ENCODE measurements at places on chromosomes 13 and 19.

GRCh38 chr19:14073925-14074838, 1.6 kb downstream of the MISP3 start:
- DNase-seq: no peak

GRCh38 chr13:101190976-101191375, 225.3 kb downstream of the NALCN start:
- no peak for DNase-seq

- no peak for DNase-seq
Observed at GRCh38 chr19:5048727-5049553, 80.0 kb downstream of the KDM4B start.

DNA sequence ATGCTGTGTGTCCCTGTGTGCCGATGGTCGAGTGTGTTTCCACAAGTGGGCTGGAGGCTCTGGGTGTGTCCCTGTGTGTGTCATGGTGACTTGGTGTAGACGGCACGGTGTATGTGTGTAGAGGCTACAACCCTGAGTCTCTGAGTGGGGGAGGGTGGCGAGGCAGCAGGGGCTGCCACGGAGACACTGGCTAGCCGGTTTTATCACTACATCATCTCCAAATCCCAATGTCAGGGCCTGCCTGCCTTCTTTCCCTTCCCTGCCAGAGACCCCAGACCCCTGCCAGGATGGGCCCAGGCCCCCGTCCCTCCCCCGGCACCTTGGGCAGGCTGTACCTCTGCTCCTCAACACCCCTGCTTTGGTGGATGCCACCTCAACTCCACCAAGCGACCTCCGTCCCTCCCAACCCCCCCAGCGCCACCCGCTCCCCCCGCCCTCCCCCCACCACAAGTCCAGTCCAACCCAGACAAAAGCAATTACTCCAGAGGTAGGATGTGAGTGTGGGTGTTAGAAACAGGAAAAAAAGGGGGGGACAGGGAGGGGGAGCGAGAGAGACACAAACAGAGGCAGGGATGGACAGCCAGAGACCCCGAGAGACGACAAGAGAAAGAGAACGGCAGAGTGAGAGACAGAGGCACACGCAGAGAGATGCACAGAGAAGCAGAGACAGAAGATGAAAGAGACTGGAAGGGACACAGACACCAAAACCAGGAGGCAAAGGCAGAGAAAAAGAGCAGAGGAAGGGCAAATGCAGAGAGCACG, 21.6 kb upstream of the POU2F2 start:
- DNase-seq: no peak

- DNase-seq: no peak
Observed at GRCh38 chr13:25378528-25378927, 6.8 kb downstream of the ATP8A2 start.

GRCh38 chr13:102768909-102769308, 4.7 kb downstream of the TEX30 start:
- DNase-seq: no peak

DNA sequence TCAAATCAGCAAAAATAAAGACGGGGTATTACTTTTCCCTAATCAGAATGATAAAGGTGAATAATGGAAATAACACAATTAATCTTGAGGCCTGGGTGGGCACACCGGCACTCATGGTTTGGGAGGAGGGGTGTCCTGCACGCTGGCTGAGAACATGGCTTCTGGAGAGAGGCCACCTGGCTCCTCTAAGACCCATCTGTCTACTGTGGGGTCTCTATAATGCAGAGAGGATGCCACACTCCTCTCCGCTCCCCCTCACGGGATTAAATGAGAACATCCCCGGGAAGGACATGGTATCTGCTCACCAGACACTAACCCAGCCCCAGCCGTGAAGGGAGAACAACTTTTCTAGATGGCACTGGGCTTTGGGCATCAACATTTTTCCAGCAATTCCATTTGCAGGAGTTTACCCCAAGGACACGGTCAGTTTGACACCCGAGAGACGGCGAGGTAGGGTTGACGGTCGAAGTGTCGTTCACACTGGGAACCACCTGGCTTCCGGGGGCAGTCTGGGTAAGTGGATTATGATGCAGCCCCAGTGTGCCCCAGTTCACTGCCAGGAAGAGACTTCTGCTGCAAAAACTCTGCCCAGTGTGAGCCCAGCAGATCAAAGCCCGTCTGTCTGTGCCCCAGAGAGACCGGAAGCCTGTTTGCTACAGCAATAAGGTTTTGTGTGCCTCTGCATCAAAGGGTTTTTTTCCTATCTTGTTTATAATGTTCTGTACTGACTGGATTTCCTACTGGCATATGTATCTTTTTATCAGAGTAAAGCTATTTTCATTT, 56.6 kb downstream of the CEBPG start:
- no peak for DNase-seq

- DNase-seq: peak; percentile 80
Observed at GRCh38 chr19:45076029-45076850, at the start of gene ZNF296. Gene ZNF296, minus strand, starts transcription at chr19:45076478. Its CDS starts 105 bp downstream, at chr19:45076373.

DNA sequence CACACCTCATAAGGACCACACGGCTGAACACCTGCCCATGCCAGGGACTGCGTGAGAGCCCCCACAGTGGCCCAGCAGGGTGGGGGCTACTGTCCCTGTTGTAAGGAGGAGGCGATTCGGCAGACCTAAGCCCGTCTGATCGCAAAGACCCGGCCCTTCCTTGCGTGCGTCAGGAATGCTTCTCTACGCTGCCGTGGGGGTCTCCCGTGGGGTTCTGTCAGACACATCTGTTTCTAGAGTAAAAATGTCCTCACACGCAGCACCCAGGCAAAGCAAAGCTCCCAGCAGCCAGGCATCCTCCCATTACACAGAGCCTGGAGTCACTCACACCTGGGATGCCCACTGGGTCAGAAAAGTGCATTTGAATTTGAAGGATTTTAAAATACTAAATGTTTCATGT, 147.7 kb upstream of the SOX1 start:
- no peak for DNase-seq

DNA sequence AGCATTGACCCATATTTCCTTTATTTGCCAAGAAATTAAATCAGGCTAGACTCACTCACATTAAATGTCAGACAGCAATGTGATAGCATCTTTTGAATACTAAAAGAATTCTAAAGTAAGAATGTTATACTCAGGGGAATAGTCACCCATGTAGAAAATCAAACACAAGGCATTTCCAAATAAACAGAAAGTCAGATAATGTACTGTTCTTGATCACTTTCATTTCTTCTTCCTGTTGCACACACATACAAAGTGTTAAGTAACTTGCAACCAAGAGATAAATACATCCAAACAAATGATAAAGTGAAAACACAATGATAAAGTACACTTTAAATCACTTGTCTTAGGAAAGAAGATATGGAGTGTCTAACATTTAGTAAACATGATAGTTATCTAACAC, 1366.6 kb upstream of the MIR17HG start:
- no peak for DNase-seq

DNA sequence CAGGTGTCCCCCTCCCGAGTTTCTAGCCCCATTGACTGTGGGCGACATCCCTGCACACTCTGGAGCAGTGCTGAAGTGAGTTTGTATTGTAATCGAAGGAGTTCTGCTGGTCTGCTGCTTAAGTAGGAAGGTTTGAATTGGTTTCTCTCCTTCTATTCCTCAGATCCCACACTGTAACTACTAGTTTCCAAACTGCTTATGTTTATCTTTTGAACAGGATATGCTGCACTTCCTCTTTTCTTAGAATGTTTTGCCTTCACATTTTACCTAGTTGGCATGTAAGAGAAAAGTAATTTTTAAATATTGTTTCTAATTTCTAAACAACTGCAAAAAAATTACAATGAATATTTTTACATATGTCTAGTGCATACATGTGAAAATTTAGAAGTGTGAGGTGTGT, 511.8 kb downstream of the KLF12 start:
- DNase-seq: no peak

- DNase-seq: no peak
Observed at GRCh38 chr13:50788551-50789210, 54.8 kb downstream of the DLEU7 start.

DNA sequence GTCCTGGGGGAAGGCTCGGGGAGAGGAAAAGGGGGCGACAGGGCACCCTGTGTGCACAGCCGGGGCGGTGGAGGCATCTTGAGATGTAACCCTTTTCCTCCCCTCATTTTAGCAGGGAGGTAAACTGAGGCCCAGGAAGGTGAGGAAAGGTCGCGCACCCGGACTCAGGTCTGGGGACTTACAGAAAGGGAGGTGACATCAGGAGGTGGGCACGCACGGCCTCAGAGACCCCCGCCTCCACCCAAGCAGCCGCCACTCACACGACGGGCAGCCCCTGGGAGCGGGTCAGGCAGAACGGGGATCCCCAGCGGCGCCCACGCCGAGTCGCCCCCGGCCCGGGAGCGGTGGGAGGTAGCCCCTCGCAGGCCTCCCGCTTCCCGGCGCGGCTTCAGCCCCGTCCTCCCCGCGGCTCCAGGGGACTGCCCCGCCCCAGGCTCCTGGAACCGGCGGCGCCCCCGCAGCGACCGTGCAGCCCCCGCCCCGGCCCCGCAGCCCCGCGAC, 477 bp downstream of the PIP5K1C start:
- DNase-seq: no peak

DNA sequence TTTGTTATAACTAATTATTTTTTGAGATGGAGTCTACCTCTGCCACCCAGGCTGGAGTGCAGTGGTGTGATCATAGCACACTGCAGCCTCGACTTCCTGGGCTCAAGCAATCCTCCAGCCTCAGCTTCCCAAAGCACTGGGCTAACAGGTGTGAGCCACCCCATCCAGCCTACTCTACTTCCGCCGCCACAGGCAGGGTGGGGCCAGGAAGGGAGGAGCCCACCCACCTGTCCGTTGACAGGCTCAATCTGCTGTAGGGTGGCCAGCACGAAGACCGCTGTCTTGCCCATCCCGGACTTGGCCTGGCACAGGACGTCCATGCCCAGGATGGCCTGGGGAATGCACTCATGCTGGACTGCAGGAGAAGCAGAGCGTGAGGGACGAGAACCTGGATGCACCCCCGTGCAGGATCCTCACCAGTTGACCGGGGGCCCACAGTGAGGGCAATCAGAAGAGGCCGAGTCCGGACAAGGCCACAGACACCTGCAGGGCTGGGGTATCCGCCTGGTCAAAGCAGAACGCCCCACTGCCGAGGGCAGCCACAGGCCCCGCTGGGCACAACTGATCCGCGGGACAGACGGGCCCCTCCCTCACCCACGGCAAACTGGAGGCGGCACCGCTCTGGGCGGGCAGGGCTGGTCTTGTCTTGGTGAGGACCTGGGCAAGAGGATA, 6.7 kb downstream of the DDX39A start:
- DNase-seq: no peak

- DNase-seq: peak; percentile 70
Observed at GRCh38 chr19:48319647-48320541, 5.5 kb upstream of the EMP3 start.

- DNase-seq: no peak
Observed at GRCh38 chr19:10811391-10812111, 24.5 kb downstream of the TMED1 start.

GRCh38 chr19:4580961-4581665, 21.6 kb upstream of the SEMA6B start:
- no peak for DNase-seq

- peak; percentile 73 for DNase-seq
Observed at GRCh38 chr13:102227741-102228140, 174.1 kb downstream of the FGF14 start.

GRCh38 chr13:73060251-73061160, 1.7 kb downstream of the KLF5 start:
- no peak for DNase-seq

- no peak for DNase-seq
Observed at GRCh38 chr19:3358689-3359014, 7.7 kb upstream of the NFIC start.

DNA sequence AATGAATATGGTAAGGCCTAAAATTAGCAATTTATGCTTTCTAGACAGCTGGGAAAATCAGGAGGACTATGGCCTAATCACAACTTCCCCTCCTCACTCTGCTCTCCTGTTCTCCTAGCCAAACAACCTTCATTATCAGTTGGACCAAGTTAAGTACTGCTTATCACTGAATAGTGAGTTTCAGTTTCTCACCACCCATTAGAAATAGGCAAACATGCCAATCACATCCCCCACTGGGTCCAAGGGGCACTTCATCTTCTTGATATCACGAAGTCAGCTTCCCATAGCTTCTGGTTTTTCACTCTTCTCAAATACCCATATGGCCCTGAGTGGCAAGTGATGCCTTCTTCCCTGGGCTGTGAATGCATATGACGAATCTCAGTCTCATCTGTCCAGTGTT, 689.6 kb downstream of the SLITRK5 start:
- no peak for DNase-seq

GRCh38 chr13:22828081-22828480, 352.7 kb upstream of the SGCG start:
- DNase-seq: no peak

GRCh38 chr19:38676023-38676877, 28.8 kb downstream of the ACTN4 start:
- no peak for DNase-seq

GRCh38 chr19:53883231-53883661, 1.2 kb downstream of the PRKCG start:
- DNase-seq: no peak

- no peak for DNase-seq
Observed at GRCh38 chr19:3444695-3445234, 35.6 kb downstream of the SMIM24 start.

DNA sequence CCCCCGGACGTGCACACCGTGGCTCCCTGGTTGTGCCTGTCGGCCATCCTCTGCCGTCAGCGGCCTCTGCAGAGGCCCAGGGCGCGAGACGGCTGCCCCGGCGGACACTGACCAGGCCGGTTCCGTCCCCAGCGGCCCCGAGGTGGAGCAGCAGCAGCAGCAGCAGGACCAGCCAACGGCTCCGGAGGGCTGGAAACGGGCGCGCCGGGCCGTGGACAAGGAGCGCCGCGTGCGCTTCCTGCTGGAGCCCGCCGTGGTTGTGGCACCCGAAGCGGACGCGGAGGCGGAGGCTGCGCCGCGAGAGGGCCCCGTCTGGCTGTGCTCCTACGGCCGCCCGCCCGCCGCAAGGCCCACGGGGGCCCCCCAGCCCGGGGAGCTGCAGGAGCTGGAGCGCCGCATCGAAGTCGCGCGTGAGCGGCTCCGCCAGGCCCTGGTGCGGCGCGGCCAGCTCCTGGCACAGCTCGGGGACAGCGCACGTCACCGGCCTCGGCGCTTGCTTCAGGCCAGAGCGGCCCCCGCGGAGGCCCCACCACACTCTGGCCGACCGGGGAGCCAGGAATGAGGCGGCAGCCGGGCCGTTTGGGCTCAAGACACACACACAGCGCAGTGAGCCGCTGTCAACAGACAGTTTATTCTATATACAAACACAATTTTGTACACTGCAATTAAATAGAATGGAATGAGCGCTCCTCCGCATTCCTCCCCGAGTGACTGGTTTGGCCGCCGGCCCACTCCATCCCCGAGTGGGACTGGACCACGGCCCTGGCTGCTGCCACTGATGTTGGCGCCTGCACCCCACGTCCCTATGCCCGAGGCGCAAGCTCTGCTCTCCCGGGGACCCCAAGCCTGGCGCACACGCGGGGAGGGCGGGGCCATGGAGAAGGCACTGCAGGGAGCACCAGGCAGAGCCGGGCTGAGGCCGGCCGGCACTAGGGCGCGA, 9.1 kb downstream of the GRIN3B start:
- DNase-seq: no peak

GRCh38 chr13:22198641-22199217, 527.9 kb downstream of the FGF9 start:
- no peak for DNase-seq

All from SHP77 (cell line).